ENCODE measurements at places on chromosomes 7 and 10.
A peak's percentile ranks its signal among the peaks of the same experiment; 100 is the strongest.

DNA sequence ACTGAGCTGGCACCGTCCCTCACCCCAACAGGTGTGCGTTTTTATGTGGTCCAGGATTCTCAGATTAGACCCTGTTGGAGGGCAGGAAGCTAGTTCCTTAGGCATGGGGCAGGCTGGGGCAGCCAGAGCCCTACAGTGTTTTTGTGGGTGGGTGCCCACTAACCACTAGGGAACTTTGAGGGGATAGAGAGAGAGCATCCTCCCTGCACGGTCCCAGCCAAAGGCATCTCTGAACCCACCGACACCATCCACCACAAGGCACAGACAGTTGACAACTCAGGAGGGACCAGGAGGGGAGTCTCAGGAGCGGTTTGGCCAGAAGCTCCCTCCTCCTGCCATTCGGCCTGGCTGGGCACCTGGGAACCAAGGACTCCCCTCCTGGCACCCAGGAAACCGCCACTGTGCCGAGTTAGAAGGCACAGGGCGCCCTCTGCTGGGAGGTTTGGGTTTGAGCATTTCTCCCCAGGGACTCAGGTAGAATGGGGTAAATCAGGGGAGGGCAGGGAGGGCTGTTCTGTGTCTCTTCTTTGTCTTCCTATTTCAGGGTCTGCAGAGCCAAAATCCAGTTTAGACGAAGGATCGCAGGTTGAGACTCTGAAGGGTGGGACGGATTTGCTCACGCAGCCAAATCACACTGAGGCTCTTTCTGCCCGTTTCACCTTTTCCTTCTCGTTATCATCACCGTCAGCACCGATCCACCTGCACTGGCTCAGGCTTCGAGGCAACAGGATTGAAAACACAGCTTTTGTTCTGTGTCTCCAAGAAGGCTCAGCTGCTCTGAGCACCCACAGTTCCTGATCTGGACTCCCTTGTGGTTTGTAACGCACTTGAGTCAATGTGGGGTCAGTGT is 84.8 kb upstream of the COL13A1 start:
- DNase-seq = peak; percentile 43

DNA sequence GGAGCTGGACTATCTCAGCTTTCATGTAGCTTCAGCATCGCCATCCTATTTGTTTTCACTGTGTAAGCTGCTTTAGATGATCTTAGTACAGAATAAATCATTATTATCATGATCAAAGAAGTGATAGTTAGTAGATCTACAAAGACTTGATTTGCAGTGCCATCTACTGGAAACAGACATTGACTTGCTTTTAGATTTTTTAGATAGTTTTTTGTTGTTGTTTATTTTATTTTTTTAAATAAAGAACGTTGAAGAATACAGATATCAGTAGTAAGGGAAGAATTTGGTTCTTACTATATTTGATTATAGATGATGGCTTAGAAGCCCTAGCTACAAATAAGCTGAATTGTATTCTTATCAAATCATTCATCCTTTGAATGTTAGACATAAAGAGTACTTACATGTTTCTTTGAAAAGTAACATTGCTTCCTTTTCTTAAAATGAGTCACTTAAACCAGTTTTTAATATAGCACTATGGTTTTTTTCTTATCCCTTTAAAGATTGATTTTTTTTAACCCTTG is 6.3 kb upstream of the SFMBT2 start:
- DNase-seq = no peak

DNA sequence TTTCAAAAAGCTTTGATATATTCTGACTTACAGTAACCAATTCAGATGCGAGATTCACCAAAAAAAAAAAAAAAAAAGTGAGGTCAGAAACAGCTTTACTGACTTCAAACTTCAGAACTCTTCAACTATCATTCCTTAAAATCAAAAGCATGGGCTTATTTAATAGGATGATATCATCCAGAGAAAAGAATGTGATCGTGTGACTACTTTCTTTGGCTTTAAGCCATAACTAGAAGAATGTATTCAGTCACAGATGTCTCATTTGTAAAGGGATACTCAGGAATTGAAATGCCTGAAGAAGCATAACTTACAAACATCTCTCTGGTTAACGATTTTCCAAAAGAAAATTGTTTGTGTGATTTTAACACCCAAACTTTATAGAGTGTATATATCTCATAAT is 11.5 kb downstream of the TPK1 start:
- no peak for DNase-seq

DNA sequence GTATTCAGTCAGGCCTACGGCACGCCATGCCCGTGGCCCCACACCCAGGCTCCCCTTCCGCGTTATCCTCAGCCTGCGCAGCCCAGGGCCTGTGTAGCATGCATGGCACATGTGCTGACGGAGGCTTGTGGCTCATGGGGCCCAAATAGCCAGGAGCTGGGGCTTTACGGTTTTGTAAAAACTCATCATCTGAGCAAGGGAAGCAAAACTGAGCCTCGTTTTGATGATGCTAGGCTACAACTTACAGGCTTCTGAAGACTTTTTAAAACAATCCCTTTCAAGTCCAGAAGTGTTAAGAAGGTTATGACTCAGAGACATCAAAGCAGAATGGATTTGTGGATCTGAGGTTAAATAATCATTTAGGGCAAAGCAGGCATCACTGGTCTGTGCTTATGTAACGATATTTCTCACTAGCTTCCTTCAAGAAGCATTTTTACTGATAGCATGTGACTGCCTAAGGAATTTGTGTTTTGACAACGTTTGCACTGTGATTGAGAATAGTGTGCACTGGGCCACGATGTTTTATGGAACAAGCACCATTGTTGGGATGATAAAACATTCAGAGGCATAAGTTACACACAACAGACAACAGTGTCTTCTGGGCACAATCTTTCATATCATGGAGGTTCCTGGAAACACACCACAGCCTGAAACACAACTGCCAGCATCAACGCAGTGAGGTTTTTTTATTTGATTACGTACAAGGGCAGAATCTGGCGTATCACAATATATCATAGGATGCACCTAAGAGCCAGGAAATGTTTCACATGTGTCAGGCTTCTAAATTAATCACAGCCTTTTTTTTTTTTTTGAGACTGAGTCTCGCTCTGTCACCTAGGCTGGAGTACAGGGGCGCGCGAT is 274.3 kb downstream of the CCDC3 start:
- DNase-seq = no peak

DNA sequence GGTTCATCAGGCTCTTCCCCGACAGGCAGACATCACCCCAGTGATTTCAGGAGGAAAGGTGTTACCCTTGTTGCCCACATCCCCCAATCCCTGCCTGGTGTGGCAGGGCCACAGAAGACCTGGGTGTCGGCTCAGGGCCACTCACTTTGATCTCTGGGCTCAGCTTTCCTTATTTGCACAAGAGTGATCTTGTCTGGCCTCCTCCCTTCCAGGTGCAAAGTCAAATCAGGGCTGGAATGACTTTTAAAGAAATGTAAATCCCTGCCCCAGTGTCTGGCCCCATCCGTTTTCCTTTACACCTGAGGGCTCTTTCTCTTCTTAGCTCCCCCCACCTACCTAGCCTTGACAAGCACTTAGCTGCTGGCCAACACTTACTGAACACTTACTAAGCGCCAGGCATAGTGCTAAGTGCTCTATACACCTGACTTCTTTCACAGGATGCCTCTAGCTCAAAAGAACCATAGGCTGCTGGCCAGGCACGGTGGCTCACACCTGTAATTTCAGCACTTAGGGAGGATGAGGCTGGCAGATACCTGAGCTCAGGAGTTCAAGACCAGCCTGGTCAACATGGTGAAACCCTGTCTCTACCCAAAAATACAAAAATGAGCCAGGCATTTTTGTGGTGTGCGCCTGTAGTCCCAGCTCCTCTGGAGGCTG is 979 bp upstream of the NODAL start:
- no peak for DNase-seq

- no peak for DNase-seq
Measured at GRCh38 chr7:117017702-117018266, 64.5 kb downstream of the ST7 start.

DNA sequence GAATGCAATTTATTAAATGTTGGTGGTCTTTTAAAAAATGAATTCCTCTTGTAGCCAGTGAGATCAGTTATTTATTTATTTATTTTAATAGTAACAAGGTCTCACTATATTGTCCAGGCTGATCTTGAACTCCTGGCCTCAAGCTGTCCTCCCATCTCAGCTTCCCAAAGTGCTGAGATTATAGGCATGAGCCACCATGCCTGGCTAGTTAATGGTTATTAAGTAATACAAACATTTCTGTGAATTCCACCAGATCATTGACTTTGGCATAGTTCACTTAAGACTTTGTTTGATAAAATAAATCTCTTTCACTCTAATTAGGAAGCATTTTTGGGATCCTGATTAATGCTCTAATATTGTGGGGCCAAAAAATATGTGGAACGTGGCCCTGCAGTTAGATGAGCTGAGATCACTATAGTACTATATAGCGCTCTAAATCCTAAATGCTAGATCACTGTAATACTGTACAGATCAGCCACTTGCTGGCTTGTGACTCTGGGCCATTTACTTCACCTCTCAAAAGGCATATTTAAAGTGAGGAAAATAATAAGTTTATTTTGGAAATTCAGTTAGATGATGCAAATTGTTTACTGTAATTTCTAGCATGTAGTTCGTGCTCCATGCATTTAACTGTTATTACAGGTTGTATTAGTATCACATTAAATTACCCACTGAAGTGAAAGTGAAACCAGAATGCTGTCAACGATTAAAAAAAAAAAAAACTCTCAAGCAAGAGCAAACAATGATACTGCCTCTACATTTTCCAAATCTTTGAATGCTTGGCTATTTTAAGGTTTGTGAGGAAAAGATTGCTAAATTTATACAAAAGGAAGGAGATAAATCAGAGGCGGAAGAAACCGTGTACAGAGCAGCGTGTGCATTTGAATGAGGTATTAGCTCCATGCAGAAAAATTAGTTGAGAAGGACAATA is 15.9 kb upstream of the FAS start:
- DNase-seq = no peak

DNA sequence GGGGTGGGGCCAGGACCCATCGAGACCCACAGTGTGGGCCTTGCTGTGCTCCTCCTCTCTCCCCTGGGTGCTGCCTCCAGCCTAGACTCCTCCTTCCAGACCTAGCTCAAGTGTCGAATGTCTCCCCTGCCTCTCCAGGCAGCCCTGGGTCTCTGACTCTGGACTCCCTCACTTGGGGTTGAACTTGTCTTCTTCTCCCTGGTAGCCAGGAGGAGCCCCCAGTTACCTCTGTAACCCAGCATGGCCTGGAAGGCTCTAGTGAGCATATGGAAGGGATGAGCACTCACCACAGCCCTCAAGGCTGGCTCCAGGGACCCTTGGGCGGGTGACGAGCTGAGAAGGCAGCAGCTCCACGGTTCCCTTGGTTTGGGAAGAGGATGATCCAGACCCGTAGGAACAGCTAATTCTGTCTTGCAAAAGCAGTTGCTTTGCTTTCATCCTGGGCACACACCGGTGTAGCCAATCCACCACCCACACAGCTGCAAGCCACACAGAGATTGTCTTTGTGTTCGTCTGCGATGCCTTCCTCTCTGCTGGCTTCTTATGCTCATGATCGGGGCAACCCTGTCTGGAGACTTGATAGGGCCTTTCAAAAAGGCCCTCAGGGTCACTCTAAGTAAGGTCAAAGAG is 52.3 kb upstream of the ANTXRL start:
- no peak for DNase-seq

DNA sequence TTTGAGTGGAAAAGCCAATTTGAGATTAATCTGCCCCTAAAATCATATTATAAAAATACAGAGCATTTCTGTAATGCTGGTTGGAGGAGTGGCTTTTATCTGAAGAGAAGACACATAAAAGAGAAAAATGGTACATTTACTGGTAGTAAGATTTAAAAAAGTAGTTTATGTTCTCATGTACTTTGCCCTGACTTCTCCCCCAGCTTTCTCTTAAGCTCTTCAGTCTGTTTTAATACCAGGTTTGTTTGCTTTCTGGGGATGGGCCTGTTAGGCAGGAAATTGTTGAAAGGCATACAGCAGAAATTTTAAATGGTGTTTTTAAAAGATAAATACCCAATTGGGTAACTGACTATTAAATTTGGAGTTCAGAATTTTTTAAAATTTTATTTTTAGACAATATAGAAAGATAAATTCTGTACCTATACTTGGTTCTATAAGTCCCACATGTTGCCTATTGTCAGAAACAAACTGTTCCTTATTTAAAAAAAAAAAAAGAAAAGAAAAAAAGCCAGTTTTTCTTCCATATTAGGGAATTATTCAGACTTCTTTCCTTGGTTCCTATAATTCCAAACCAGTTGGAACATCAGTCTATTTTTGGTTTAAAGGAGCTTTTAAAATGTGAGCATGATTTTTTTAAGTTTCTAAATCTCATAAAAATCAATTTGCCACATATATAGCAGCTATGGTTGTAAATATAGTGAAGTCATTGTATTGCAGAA is 136.6 kb downstream of the ARID5B start:
- DNase-seq = no peak

DNA sequence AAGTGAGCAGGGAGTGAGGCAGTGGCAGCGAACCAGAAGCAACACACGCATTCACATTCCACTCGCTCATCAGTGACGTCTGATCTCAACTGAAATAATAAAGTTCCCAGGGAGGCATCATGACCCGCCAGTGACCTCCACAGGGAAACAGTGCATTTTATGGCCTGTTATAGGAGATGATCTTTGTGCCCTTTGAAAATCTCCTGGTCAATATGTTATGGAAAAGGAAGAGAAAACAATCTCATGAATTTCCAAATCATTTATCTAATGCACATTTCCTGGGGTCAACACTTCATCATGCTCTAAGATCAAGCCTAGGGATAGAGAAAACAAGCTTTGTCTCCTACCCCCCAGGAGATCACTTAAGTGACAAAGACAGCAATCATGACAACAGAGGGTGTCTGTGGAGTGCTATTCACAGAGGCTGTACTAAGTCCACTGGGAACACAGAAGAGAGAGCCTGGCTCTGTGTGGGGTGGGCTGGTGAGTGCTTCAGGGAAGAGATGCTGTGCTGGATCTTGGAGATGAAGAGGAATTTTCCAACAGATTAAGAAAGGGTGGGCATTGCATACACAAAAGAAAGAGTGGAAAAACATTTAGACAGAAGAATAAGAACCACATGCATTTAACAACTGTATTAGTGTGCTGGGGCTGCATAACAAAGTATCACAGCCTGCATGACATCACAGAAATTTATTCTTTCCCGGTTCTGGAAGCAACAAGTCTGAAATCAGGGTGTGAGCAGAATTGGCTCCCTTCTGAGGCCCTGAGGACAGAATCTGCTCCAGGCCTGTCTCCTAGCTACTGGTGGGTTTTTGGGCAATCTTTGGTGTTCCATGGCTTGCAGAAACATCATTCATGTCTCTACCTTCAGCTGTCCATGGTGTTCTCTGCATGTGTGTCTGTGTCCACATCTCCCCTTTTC is 613.9 kb upstream of the IGFBP3 start:
- DNase-seq = no peak

- no peak for DNase-seq
Measured at GRCh38 chr10:4639960-4640359, 186.0 kb upstream of the AKR1E2 start.

- DNase-seq = no peak
Measured at GRCh38 chr10:30819341-30820181, 190.0 kb upstream of the LYZL2 start.

GRCh38 chr7:66694286-66694685 is 46.2 kb upstream of the RABGEF1 start:
- no peak for DNase-seq

GRCh38 chr7:17530741-17531421 is 232.4 kb downstream of the AHR start:
- DNase-seq = no peak

- no peak for DNase-seq
Measured at GRCh38 chr7:45578467-45578866, 4.3 kb downstream of the ADCY1 start.
